ENCODE measurements at places on chromosomes 3 and 15.

GRCh38 chr3:120506076-120506827, 55.5 kb upstream of the FSTL1 start:
- no peak for DNase-seq

DNA sequence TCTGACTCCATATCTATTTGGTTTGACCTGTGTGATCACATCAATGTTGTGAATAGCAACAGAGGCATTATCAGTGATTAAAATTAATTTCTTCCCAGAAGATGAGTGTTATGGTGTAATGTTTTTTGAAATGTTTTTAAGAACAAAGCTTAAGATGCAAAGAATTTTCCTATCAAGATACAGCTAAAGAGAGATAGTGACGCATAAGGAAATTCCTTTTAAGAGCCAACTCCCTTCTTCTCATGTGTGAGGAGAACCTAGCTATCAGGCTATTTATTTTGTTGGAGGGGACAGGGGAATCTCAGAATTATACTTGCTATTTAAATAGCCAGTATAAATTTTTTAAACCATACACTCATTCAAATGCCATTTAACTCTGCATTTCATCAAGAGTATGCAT, 71.3 kb downstream of the COL8A1 start:
- DNase-seq = no peak

GRCh38 chr3:107367353-107367752, 9.9 kb upstream of the CCDC54 start:
- DNase-seq = peak; percentile 48

DNA sequence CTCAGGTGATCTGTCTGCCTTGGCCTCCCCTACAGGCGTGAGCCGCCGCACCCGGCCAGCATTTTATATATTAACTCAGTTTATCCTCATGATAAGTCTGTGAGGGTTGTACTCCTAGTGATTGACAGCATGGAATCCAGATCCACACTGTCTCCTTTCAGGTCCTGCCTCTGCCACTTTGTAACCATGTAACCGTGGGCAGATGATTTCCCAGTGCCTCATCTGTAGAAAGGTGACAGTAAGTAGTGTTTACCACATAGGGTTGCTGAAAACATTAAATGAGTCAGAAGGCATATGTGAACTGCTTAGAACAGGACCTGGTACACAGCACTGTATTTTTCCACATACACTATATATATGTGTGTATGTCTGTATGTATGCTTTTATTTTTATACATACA, 2.4 kb downstream of the FYTTD1 start:
- no peak for DNase-seq

GRCh38 chr3:193236599-193236998, 4.4 kb upstream of the PLAAT1 start:
- DNase-seq = no peak

DNA sequence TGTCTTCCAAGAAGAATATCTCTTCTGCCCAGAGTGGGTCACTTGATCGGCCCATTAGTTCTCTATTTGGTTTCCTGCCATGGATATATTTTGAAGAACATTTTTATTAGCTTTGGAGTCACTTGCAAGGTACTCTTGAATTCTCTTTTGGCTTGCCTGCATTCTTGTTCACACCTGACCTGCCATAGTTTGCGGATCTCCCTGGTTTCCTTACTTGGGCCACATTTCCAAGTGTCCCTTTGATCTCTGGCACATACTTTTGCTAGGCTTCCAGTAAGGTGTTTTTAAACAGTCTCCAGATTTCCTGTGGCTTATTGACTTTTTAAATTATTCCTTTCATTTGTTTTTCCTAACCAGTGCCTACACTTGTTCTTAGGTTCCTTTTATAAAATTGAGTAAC, 488.5 kb upstream of the MDFIC2 start:
- no peak for DNase-seq

GRCh38 chr3:16508591-16508995, 4.9 kb downstream of the RFTN1 start:
- DNase-seq = no peak

- DNase-seq = no peak
Measured at GRCh38 chr15:30870681-30871080, 33.0 kb upstream of the FAN1 start.

DNA sequence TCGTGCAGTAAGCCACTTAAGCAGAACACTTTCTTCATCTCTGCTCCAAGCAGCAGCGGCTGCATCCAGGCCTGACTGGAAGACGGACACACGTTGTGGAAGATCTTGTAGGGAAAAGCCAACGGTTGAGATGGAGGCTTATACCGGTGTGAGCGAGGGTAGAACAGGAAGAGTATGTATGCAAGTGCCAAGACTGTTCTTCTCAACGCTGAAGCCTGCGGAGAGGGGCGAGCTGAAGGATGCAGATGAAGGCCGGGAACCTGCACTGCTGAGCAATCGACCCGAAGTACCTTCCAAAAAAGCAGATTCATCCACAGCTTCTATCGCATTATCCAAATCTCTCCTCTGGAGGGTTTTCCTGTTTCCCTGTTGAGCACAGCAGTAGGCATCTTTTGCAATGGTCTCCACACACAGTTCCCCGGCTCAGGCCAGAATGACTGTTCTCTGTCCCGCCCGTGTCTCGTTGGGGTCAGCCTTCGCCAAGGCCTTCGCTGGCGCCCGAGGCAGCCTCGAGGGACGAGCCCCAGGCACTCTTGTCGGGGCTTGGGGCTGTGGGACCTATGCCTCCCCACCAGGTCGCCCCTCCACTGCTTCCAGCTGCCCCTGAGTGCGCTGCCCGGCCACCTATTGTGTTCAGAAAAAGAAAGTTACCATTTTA, 22.2 kb upstream of the DYNC1LI1 start:
- no peak for DNase-seq

GRCh38 chr15:76368122-76368621, 31.6 kb downstream of the ISL2 start:
- no peak for DNase-seq

DNA sequence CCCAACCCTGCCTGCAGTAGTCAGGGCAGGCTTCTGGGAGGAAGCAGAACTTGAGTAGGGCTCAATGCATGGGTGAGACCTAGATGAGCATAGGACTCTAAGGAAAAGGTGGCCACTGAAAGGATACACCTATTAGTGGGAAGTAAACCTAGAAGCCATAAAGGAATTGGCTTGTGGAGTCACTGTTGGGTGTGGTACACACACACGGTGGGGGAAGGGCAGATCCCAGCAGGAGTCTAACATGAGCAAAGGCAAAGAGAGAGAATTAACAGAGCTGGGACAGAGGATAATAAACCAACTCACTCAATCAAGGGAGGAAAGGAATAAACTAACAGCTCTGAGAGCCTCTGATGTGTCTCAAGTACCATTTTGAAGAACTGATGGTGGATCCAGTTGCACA, 23.1 kb downstream of the DAPK2 start:
- no peak for DNase-seq

DNA sequence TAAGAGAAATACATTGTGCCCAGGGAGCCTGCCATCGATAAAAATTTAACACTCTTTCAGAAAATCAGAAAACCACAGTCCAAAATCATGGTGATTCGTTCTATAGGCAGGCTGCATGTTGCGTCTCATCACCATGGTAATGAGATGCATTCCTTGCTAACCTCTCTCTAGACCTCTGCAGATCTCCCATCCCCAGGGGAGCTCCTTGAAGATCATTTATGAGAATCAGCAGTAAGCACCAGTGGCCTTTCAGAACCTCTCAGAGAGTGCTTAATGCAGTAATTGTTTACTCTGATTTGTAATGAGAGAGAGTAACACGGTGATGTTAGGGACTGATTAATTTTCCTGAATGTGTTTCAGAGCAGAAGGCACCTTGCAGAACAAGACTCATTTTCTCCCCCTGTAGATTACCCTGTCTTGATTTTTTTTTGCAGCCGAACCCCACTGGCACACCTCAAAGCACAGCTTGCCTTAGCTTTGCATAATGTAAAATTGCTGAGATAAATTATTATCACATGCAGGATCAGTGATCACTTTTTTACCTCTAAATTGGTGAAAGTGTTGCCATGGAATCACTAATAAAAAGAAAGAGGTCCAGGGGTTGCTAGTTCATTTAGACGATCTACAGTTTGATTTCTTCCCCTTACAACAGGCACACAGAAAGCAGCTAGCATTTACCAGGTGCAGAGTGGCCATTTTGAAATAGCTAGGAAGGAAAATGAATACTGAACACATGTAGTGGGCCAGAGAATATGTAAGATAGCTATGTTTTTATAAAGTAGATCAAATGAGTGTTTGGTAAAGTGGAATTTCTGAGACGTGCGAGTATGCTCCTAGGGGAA, 98.9 kb upstream of the CHL1 start:
- DNase-seq = no peak

- DNase-seq = no peak
Measured at GRCh38 chr3:128775906-128776542, 50.0 kb downstream of the RAB7A start.

DNA sequence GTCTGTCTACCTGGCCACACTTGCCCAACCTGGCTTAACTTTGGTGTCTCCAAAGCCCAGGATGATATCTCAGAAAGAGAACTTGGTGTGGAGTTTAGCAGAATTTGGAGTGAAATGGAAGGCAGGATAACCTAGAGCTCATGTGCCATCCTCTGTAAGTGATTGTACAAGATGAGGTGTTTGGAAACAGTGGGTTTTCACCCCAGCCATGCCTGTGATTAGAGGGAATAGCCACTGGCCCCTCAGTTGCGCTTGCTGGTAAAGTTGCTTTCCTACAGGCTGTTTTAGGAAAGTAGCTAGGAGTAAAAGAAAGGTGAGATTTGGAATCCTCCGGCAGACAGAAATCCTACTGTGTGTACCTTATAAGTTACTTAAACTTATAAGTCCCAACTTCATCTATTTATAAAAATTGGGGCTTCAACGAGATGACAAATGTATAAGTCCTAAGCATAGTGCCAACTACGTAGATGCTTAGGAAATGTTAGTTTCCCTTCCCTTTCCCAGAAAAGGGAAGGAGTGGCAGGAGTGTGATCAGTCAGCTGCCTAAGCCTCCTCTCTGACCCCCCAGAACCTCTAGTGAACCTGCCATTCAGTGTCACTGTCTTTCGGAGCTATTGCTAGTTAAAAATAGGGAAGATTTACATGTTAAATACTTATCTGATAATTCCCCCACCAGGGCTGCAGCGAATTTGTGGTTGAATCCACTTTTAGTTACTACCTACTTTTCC, 13.4 kb upstream of the BMF start:
- DNase-seq = no peak

DNA sequence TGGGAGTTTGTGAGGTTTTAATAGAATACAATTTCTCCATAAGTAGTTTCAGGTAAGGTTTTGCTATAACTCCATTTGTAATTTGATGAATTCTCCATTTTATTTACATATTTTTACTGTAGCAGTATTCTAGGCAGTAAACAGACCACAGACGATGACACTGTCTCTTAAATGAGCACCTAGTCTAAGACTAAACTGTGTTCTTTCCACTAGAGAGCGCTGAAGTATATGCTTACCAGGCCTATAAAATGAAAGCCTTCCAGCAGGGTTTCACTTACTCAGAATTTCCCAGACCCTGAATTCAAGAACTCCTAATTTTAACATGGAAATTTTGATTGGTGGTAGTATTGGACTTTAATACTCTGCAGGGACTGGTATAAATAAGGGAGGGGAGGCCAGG, 41.6 kb downstream of the POLG start:
- no peak for DNase-seq

GRCh38 chr3:63980830-63981498, 42.3 kb downstream of the PSMD6 start:
- no peak for DNase-seq

GRCh38 chr15:89806559-89807550, 7.8 kb downstream of the ANPEP start:
- no peak for DNase-seq

- DNase-seq = no peak
Measured at GRCh38 chr3:193614430-193614829, 21.4 kb downstream of the OPA1 start.

DNA sequence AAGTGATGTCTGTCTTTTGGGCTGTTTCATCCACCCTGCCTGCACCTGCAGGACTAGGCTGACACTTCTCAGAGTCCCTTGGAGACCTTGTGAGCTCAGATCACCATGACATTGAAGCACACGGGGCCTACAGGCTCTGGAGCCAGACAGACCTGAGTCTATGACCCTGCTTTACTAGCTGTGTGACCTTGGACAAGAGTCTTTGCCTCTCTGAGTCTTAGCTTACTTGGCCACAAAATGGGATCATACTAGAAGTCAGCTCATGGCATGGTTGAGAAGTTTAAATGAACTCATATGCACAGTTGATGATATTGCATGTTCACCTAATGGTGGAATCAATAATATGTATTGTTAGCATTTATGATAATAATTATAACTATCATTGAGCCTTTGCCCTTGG, 102.9 kb upstream of the SMAD3 start:
- no peak for DNase-seq

- DNase-seq = no peak
Measured at GRCh38 chr3:132638706-132639105, 20.9 kb downstream of the ACAD11 start.

DNA sequence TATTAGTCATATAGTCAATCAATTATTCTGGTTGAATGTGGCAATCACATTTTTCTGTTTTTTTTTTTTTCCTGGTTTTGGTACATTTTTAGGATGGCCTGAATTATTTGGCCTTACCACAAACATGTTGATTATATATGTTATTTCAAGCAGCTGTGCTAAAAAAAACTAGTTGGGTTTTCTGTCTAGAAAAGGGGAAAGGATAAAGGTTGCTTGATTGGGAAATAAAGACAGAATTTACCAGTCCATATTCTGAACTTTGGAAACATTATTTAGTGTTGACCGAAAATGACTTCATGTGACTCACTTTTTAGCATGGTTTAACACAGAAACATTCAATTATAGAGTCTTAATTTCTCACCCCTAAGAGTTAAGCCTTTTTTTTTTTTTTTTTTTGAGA, 8.1 kb downstream of the MORF4L1 start:
- DNase-seq = no peak

DNA sequence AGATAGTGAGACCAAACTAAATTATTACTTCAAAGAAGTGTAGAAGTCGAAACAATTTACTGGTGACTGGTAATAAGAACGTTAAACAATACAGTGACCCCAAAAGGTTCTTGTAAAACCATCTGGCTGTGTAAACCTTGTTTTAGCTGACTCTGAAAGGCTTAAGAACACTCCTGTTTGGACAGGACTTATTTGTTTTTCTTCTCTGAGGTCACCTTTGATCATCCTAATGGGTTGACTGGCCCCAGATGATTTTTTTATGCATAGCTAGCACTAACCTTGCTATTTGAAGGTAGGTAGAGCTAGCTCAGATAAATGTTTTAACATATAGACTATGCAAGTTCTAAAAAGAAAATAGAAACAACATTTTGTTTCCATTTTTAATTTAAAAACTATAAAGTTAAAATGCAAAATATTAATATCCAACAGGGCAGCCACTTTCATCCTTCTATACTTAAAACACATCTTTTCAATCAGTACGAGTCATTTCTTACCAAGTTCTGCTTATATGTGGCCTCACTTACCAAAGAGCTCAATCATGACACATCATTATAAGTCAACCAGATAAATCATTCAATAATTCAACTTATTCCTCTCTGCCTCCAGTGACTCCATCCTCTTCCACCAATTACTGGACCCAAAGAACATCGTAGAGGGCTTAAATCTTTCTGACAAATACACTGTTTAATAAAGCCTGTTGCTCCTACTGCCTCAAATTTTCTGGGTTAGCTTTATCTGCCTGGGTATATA, 158.8 kb downstream of the SSR3 start:
- no peak for DNase-seq

GRCh38 chr3:67661089-67661488, 6.7 kb upstream of the SUCLG2 start:
- no peak for DNase-seq

GRCh38 chr3:128353361-128353965, 113.2 kb downstream of the DNAJB8 start:
- no peak for DNase-seq

GRCh38 chr3:123489400-123490004, 40.6 kb upstream of the ADCY5 start:
- DNase-seq = peak; percentile 75

Data from HTR-8/SVneo (cell line).